ENCODE measurements at places on chromosomes 3 and 15.

DNA sequence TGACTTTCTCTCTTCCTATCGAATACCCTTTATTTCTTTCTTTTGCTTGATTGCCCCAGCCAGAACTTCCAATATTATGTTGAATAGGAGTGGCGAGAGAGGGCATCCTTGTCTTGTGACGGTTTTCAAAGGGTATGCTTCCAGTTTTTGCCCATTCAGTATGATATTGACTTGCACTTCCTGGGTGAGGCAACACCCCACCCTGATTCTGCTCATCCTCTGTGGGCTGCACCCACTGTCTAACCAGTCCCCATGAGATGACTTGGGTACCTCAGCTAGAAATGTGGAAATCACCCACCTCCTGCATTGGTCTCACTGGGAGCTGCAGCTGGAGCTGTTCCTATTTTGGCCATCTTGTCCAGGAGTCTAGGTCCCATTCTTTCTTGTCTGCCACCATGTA is 44.8 kb upstream of the KCNH8 start:
- DNase-seq, result no peak

- DNase-seq, result no peak
Observed at GRCh38 chr3:71054312-71054711, 529.2 kb downstream of the FOXP1 start.

- DNase-seq, result no peak
Observed at GRCh38 chr15:68113751-68114150, 59.6 kb downstream of the PIAS1 start.

- peak; percentile 62 for DNase-seq
Observed at GRCh38 chr15:43285609-43286037, 18.9 kb upstream of the TGM5 start.

- no peak for DNase-seq
Observed at GRCh38 chr3:154598166-154598565, 168.2 kb upstream of the GPR149 start.

DNA sequence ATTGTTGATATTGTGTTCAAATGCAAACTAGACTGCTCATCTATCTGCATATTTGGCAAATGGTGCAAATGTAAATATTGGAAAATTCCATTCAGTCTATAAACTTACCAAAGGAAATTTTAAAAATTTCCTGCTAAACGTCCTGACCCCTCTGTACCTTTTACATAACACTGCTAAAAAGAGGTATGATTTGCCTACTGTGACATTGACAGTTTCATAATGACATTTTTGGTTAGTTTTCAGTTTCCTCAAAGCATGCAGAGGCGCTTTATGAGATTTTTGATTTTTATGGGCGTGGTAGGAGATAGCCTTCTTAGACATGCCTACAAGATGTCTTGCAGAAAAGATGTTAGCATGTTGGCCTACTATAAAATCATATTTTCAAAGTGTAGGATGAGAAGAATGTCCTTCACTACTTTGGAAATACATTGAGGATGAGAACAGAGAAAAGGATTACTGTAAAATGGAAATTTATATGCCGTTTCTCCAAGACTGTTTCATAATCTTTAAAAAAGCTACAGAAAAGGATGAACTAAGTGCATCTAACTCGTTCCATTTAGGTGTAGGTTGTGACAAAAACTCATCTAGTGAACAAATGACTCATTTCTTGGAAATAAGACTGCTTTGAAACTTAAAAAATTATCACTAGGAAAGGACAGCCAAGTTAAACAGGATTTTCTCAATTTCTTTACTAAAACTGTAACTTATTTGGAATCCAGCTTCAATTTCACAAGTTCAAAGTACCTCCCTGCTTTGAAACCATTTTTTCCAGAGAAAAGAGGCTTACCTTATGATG is 14.5 kb upstream of the ISLR start:
- no peak for DNase-seq

GRCh38 chr3:151123827-151124226 is 38.4 kb downstream of the MED12L start:
- DNase-seq, result no peak

DNA sequence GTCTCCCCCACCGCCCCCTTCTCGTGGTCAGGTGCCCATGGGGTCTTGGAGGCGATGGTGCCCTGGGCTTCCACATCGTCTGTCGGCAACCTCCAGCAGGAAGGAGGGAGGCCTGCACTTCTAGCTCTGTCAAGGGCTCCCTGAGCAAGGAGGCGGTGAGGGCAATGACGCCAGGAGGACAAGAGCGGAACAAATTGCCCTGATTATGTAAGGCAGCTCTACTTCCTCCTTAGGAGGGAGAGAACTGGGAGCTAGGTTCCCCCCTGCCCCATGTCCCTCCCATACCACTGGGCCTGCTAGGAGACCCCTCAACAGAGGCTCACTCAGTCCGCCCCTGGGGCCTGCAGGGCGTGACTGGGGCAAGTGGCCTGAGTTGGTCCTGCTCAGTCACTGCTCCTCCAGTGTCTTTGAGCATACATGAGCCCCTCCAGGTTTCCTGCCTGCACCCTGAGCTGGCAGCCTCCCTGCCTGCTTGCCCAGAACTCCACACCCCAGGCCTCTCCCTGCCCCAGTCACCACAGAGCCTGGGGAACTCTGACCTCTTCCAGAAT is 56.1 kb downstream of the CACNA2D2 start:
- no peak for DNase-seq

GRCh38 chr3:190193210-190193609 is 72.5 kb upstream of the P3H2 start:
- no peak for DNase-seq

GRCh38 chr3:30775040-30775439 is 119.4 kb downstream of the GADL1 start:
- DNase-seq, result no peak

- DNase-seq, result no peak
Observed at GRCh38 chr3:177314897-177315296, 117.6 kb upstream of the TBL1XR1 start.

- DNase-seq, result no peak
Observed at GRCh38 chr3:108311797-108312196, 15.4 kb downstream of the HHLA2 start.

GRCh38 chr3:39671600-39671999 is 137.8 kb upstream of the MYRIP start:
- DNase-seq, result no peak

DNA sequence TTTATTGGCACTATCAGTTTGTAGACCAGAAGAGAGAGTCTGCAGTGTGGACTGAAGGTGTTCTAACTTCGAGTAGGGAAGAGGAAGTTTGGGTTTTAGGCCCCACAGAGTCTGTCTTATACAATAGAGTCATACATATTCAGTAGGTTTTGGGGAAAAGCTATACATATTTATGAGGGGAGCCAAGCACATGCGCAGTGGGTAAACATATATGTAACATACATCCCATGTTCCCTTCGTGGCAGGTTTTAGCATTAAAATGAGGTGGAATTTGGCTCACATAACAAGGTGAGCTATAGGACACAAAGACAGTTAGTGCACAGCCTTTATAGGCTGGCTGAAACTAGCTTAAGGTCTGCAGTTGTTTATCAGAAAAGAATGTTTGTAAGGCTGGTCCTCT is 4.9 kb downstream of the GALK2 start:
- no peak for DNase-seq

- no peak for DNase-seq
Observed at GRCh38 chr3:144073698-144074097, 102.1 kb downstream of the DIPK2A start.

DNA sequence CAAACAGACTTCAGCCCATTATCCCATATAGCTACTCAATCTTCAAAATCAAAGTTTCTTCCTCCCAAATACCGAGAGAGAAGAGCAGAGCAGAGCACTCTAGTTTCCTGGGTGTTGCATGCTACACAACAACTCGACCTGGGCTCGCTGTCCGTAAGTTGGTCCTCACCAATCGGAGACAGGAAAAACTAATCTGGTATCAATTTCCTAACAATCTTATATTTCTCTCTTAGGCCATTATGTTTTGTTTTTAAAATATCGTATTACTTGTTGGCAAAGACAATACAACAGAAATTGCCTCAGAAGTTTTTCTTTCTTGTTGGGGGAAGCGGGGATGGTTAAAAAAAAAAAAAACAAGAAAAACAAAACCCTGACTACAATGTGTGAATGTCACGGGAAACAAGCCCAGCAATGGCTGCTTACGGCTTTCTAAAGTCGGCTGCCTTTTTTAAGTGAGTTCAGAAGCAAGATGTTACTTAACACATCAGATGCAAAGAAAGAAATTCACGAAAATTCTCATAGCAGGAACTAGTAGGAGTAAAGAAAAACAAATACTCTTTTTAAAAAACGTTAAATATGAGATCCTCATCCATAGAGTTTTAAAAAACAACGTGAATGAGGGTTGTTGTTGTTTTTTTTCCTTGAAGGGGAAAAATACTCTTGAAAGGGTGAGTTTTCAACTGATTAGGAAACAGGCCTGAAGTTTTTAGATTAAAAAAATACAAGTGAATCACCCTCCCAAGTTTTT is 1.9 kb downstream of the VGLL4 start:
- DNase-seq, result no peak

GRCh38 chr3:101701696-101702634 is 15.4 kb upstream of the RPL24 start:
- DNase-seq, result no peak

DNA sequence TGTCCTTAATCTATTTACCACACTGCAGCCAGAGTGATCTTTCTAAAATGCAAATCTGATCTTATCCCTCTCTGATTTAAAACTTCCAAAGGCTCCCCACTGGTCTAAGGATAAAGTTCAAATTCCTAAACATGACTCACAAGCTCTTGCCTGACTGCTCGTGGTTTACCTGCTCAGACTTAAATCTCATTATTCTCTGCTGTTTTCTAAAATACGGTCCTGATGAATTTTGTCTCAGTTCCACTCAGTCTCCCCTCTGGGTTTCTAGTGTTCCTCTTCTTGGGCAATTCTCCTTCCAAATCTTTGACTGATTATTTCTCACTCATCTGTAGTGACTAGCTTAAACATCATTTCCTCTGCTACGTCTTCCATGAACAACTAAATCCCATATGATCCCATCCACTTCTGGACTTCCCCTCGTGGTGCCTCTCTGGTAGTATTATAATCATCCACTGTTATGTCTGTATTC is 108.3 kb downstream of the P3H2 start:
- no peak for DNase-seq

GRCh38 chr3:156611870-156612494 is 57.1 kb upstream of the SSR3 start:
- DNase-seq, result no peak

DNA sequence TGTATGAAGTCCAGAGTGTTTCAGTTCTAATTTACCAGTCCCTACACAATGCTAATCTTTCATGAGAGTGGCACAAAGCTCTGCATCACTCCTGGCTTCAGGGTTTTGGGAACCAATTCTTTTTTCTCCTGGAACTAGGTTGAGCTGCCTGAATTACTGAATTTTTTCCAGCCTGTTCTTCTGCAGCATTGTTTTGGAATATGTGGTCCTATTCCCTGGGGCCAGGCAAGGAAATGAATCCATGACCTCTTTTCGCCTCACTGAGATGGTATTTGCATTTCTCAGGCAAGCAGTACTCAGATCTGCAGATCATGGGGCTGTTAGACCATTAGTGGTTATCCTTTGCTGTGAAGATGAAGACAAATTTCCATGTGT is 25.6 kb upstream of the GPR171 start:
- no peak for DNase-seq

- no peak for DNase-seq
Observed at GRCh38 chr3:161070252-161070930, 34.8 kb downstream of the B3GALNT1 start.

DNA sequence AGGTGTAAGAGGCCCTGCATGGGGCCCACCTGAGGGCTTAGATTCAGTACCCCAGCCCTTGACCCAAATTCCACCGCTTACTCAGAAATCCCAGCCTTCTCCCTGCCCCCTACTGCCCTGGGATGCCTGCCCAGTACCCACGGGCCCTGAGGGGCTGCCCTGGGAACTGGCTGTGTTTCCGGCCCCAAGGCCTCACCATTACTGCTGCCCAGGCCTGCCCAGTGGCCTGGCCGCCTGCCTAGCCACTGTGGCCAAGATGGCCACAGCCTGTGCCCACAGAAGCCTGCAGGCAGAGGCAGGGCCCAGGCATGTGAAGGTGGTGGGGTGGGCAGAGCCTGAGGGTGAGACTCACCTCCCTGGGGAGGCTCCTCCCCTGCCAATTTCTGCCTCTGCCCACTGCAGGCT is 6.1 kb upstream of the PRKCD start:
- no peak for DNase-seq

DNA sequence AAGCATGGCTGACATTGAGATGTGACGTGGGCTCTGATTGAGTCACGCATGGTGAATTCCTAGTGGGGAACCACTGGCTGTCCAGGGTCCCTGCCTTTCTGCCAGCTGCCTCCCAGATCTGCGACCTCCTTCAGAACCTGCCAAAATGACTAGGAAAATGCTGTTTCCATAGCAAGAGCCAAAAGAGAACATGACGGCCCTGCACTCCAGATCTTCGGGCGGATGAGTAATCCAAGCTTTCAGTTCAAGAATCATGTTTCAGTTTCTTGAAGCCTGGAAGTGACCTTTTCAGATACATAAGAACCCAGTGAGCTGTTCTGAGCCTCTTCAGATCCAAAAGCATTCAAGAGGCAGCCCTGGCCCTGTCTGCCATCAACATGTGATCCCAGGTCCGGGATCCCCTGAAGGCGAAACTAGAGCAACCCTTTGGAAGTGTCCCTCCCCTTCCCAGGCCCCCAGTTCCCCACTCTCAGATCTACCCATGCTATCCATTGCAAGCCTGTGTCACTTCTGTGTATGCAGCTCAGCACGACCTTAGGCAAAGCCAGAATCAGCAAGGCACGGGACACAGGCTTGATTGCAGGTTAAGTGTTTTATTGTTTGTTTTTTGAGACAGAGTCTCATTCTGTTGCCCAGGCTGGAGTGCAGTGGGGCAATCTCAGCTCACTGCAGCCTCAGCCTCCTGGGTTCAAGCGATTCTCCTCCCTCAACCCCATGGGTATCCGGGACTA is 19.7 kb downstream of the ANKRD63 start:
- DNase-seq, result no peak

DNA sequence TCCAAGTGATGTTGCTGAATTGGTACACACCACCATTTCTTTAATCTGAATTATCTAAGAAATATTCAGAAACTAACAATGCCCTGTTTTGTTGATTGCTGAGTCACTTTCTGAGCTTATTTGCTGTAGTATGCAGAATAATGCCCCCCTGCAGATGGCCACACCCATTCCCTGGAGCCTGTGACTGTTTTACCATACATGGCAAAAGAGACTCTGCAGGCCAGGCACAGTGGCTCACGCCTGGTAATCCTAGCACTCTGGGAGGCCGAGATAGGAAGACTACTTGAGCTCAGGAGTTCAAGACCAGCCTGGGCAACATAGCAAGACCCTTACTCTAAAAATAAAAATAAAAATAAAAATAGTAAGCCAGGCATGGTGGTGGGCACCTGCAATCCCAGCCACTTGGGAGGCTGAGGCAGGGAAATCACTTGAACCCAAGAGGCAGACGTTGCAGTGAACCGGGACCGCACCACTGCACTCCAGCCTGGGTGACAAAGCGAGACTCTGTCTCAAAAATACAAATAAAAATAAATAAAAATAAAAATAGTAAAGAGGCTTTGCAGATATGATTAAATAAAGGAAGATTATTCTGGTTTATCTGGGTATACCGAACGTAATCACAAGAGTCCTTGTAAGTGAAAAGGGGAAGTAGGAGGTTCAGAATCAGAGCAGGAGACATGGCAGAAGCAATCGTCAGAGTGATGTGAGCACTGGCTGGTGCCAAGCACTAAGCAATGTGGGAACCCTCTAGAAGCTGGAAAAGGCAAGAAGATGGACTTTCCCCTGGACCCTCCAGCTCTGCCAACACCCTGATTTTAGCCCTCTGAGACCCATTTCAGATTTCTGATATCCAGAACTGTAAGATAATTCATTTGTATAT is 19.0 kb downstream of the PCYT1A start:
- peak; percentile 43 for DNase-seq
